ENCODE measurements at places on chromosomes 16 and 17.

DNA sequence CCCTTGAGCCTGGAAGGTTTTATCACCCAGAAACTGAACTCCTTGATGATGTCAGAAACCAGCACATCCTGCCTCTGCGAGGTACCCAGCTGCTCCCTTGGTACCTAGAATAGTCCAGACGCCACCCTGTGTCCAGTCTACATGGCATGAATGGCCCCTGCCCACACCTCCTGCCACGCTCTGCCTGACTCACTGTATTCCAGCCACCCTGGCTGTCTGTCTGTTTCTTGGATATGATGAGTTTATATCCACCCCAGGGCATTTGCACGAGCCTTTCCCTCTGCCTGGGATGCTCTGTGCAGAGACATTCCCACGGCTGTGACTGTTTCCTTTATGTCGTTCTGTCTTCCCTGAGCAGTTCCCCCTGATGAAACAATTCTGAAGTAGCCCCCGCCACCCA lies 68.7 kb downstream of the CRISPLD2 start:
- no peak for DNase-seq

DNA sequence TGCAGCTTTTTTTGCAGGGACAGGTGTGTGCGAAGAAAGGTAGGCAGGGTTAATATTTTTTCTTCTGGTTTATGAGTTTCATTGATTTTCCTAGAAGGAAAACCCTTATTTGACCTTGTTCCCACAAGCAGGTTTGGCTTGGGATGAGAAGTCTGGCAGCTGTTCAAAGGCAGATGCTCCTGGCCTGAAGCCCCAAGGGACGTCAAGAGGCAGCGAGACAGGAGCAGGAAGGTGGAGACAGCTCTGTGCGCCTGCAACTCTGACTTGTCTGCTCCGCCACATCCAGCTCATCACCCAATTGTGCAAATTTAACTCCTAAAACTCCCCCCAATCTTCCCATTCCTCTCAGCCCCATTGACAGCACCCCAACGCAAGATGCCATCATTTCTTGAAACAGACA lies 136.8 kb upstream of the XYLT1 start:
- no peak for DNase-seq

GRCh38 chr17:41448506-41448905 lies 7.7 kb upstream of the KRT38 start:
- DNase-seq = no peak

GRCh38 chr16:80611171-80611929 lies 70.6 kb downstream of the DYNLRB2 start:
- DNase-seq = no peak

DNA sequence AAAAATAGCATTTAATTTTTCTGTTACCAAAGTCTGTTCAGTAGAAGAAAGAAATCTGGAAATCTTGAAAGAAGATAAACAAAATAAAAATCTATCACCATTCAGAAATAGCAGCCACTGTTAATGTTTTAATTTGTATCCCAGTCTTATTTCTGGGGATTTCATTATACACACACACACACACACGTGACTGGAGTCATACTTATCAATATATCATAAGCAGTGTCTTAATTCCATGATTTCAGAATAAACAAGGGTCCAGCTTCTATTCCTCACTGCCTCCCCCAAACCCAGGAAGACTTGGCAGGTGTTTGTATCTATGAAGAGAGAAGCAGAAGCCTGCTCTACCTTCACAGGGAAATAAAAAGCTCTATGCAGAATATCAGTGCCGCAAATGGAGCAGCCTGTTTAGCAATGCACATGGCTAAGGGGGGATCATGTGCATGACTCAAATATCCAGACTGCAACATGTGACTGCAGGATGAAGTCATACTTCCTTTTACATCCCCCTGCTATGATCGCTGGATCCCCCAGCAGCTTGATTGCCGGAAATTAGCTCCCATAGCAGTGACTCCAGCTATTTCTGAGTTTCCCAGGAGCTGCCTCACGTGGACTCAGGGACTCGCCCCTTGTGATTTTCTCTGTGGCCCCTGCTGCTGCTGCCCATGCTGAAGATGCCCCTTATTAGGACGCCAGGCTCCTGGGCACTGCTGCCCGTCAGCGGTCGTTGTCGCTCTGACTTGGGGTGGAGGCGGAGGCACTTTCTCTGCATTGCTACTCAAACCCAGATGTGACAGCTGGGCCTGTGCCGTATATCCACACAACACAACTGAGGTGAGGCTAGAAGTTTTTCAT lies 341.0 kb downstream of the CPPED1 start:
- DNase-seq = no peak

DNA sequence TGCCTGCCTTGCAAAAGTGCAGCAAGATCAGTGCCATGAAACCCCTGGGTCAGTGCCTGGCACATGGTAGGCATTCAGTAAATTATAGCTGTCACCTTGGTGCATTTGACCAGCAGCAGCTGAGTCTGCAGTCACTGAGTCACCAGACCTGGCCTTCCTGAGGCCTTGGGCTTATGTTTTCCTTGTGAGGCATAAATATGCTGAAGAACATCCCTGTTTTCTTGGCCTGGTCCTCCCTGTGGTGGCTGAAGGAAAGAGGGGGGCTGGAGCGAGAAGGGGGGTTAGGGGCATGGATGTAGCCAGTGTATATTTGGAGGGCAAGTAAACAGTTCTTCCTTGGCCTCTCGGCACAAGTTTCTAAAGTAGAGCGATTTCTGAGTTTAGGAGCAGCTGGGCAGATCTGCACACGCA lies 26.5 kb downstream of the EPN2 start:
- no peak for DNase-seq

GRCh38 chr16:51831595-51832367 lies 680.7 kb upstream of the SALL1 start:
- DNase-seq = no peak

- no peak for DNase-seq
Observed at GRCh38 chr17:8862213-8863056, 5.0 kb downstream of the PIK3R6 start.

DNA sequence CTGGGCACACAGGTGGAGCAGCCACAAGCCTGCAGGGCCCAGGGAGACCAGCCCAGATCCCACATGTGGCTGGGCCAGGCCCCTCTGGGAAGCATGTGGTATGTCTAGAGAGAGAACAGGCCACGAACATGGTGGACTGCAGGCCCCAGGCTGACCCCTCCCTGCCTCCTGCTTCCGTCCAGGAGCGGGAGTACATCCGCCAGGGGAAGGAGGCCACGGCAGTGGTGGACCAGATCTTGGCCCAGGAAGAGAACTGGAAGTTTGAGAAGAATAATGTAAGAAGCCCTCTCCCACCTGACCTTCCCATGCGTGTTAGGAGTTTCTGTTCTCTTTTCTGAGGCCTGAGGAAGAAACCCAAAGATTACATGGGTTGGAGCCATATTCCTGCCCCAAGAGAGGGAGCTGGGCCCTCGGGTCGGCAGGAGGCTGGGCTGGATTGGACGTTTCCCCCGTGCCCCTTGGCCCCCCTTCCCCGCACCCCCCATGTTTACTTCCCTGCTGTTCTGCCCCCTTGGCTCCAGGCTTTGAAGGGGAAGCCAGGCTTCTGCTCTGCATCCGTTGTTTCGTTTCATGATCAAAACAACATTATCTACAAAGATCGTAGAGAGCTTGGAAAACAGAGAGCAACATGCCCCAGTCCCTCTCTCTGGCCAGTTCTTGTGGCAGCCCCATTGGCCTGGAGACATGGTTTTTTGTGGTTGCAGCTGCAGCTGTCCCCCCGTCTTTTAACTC lies 5.7 kb upstream of the TCAP start:
- no peak for DNase-seq

DNA sequence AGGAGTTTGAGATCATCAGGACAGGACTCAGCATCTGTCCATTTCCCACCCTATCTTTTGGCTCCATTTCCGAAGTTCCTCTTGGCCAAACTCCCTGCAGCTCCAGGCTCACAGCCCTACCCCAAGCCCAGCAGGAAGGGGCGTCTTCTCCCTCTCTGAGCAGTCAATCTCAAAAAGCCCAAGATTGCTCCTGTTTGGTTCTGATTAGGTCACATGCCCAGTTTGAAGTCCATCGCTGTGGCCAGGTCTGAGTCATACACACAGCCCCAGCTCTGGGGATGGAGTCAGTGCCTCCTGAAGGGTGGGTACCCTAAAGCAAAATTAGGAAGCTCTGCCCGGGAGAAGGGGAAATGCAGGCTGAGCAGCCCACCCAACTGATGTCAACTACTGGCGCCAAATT lies 23.9 kb downstream of the SNX20 start:
- no peak for DNase-seq

DNA sequence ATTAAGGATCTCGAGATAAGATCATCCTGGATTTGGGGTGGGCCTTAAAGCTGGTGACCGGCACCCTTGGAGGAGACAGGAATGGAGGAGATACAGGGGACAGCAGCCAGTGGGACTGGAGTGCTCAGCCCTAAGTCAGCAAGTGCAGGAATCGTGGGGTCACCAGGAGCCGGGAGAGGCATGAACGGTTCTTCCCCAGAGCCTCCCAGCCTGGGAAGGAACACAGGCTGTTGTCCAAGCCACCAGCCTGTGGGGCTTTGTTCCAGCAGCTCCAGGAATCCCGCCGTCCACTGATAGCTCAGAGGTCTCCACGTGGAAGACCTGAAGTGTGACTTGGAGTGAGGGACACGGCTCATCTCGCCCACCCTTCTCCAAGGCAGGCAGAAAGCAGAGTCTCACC lies 2.5 kb upstream of the WDR45B start:
- DNase-seq = no peak

DNA sequence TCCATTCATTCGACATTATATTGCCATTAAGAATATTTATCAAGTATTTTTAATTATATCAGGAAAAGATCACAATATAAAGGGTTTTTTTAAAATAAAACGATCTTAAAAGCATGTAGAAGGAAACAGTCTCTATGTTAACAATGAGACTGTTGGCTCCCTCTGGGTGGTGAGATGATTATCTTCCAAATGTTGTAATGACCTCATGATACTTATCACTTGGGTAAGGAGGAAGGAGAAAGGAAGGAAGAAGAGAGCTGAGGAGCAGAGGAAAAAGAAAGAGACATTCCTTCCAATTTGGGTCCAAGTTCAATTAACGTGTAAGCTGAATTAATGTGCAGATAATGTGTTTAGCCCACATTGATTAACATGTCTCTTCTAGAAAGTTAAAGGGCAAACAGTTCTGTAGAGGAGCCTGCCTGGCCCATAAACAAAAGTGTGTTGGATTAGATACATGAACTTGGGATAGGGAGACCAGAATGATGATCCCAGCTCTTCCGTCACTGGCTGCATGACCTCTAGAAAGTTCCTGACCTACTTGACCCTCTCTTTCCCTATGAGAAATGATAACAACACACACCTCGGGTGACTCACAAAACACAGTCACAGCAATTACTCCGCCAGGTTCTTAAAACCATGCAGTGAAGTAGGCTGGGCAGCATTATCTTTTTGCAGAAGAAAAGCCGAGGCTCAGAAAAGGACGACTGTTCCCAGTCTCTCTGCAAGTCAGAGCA lies 32.0 kb downstream of the PIMREG start:
- DNase-seq = no peak

DNA sequence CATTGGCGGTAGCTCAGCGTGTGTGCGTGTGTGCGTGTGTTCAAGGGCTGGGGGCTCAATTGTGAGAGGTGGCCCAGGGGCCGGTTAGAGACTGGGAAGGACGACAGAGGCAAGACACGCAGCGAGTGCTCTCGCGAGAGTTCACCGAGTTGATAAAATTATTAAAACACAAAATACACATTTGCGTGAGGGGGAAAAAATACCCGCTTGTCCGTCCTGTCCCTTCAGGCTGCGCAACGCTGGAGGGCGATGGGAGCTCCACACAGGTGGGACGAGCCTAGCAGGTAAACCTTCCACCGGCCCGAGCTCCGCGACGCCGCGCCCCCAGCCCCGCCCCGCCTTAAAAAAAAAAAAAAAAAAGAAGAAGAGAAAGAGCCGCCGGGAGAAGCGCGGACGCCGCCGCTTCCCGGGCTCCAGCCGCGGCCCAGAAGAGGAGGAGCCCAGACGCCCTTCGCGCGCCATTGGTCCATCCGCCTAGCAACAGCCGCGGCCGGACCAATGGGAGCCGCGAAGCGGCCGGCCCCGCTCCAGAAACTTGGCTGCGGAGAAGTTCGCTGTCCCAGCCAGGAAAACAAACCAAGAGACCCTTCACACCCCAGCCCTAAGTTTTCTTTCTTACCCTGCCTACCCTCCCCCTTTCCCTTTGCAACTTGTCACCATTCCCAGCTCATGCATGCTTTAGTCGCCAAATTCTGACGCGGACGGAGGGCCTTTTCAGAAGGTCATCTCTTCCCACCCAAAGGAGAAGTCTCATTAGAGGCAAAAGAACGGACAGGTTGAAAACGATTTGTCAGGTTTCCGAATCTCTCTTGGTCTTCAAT lies 169.9 kb upstream of the MAF start:
- DNase-seq = peak; percentile 82

DNA sequence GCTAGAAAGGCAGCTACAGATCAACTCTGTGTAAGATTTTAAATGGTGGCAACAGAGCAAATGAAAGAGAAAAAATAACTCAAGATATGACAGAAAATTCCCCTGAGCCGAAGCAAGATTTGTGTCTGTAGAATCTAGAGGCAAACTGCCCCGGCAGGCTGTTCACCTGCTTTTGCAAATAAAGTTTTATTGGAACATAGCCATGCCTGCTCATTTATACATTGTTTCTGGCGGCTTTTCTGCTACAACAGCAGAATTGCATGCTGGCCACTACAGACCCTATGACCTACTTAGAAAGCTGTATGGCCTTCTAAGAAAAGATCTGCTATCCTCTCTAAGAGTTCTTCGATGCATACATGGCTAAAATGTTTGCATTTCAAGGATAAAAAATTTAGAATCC lies 119.5 kb downstream of the SALL1 start:
- DNase-seq = no peak

- DNase-seq = no peak
Observed at GRCh38 chr17:62898239-62898864, 67.7 kb upstream of the TANC2 start.

GRCh38 chr17:74390680-74391653 lies 23.7 kb downstream of the GPR142 start:
- no peak for DNase-seq

DNA sequence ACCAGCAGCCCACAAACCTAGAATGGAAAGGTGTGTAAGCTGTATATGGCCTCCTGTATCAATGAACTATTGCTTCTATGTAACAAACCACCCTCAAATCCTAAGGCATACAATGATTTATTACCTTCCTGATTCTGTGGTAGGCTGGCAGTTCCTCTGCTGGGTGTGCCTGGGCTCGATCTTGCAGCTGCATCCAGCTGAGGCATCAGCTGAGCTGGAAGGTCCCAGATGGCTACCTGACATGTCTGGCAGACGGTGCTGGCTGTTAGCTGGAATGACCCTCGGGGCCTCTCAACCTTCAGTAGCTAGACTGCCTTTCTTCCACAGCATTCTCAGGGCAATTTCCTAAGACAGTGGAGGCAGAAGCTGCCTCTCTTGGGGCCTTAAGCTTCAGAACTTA lies 152.7 kb downstream of the RAB11FIP4 start:
- DNase-seq = no peak

GRCh38 chr16:57358086-57358420 lies 530 bp upstream of the CCL22 start:
- no peak for DNase-seq

Data from urinary bladder (tissue), 4 donors.